ENCODE measurements at places on chromosomes 6 and 20. TPM values are rescaled to one million over a fixed set of nuclear protein-coding genes. Genes with fewer than 3 reads are reported as not detected.

Gene OR2H2
- not detected for total RNA-seq

- no peaks in the 10 kb centered on the region for H3K27me3 ChIP-seq
- no peak overlapping the region for H3K27ac ChIP-seq
- DNase-seq, result no peak
- no peaks in the 10 kb centered on the region for H3K4me1 ChIP-seq
- no peaks in the 10 kb centered on the region for H3K36me3 ChIP-seq
- H3K4me3 ChIP-seq, result no peak overlapping the region
Observed at GRCh38 chr6:167933847-167934246, 63.6 kb upstream of the KIF25 start.

- H3K4me1 ChIP-seq, result no peaks in the 10 kb centered on the region
- H3K36me3 ChIP-seq, result no peaks in the 10 kb centered on the region
- no peak overlapping the region for H3K27ac ChIP-seq
- no peak for DNase-seq
- H3K27me3 ChIP-seq, result no peaks in the 10 kb centered on the region
Observed at GRCh38 chr6:143642403-143642802, 35.4 kb upstream of the PHACTR2 start.

Gene PRPF6
- 82.9 TPM for total RNA-seq

DNA sequence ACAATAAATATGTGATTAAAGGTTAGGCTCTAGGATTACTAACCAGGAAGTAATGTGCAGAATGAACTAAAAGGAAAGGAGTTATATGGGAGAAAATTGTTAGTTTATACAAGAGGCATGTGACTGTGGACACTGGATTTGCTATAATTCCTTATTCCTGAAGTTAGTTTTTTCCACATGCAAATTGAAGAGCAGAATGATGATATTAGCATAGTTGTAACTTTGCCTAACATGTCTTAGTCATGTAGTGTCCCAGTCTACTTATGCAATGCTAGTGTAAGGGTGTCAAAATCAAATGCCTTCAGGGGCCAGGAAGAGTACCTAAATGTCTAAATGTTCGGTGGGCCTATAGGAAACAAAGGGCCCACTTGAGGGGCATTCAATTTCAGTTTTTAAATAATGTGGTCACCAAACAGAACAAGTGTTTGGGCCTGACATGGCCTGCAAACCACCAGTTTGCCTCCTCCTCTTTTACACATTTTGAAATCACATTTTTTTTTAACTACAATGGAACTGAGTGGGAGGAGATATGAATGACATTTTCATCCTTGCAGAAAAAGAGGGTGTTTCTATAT is 28.0 kb upstream of the CEP85L start:
- H3K27ac ChIP-seq, result no peak overlapping the region
- peaks cover 30% of the 10 kb centered on the region for H3K4me1 ChIP-seq
- no peaks in the 10 kb centered on the region for H3K27me3 ChIP-seq
- no peak overlapping the region for H3K4me3 ChIP-seq

Gene GPX5
- total RNA-seq, result not detected

- H3K36me3 ChIP-seq, result no peaks in the 10 kb centered on the region
- no peak for DNase-seq
- H3K27ac ChIP-seq, result no peak overlapping the region
- no peaks in the 10 kb centered on the region for H3K27me3 ChIP-seq
- no peak overlapping the region for H3K4me3 ChIP-seq
- H3K4me1 ChIP-seq, result peaks cover 16% of the 10 kb centered on the region
Observed at GRCh38 chr20:45323731-45324130, 15.6 kb upstream of the MATN4 start.

GRCh38 chr6:57183336-57183735 is 11.2 kb downstream of the BAG2 start:
- H3K4me1 ChIP-seq, result no peaks in the 10 kb centered on the region
- peaks cover 19% of the 10 kb centered on the region for H3K36me3 ChIP-seq
- H3K27ac ChIP-seq, result no peak overlapping the region

- no peak overlapping the region for H3K27ac ChIP-seq
- DNase-seq, result no peak
- no peak overlapping the region for H3K4me3 ChIP-seq
- H3K36me3 ChIP-seq, result no peaks in the 10 kb centered on the region
Observed at GRCh38 chr20:50717974-50718761, 13.2 kb upstream of the PARD6B start.

DNA sequence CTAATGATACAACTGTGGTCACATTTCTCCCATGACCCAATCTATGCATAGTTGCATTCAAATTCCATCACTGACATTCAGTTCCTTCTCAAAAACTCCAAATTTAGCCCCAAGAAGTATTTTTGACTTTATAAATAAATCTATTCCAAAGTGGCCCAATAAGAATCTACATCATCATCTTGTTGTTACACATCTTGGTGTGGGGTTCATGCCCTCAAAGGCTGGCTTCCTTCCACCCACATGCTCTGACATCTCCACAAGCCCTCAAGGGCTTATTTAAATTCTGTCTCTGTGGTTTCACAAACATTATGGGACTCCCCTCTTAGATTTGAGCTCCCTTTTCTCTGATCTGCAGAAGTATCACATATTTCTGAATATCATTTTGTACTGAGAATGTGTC is 585.3 kb upstream of the BTBD3 start:
- H3K27ac ChIP-seq, result no peak overlapping the region
- no peak overlapping the region for H3K4me3 ChIP-seq
- no peaks in the 10 kb centered on the region for H3K27me3 ChIP-seq
- no peaks in the 10 kb centered on the region for H3K4me1 ChIP-seq
- no peaks in the 10 kb centered on the region for H3K36me3 ChIP-seq

Gene CLVS2
- total RNA-seq, result not detected

DNA sequence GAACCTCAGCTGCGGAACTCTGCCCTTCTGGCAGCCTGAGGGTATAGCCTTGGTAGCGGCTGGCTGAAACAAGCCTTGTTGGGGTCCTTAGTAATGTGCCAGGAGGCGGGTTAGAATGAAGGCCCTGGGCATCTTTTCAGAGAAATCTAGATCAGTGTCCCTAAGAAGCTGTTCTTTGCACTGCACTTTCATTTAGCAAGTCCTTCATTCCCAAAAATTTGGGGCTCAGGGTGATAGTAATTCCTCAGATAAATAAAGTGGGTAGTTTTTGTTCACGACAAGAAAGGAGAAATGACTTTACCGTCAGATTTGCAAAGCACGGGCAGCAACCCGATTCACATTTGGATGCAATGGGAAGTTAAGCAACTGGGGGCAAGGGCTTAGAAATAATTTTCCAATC is 3.2 kb downstream of the INSM1 start:
- H3K4me1 ChIP-seq, result no peaks in the 10 kb centered on the region
- H3K27me3 ChIP-seq, result peaks cover 5% of the 10 kb centered on the region
- no peak for DNase-seq
- no peak overlapping the region for H3K27ac ChIP-seq
- no peaks in the 10 kb centered on the region for H3K36me3 ChIP-seq
- H3K4me3 ChIP-seq, result no peak overlapping the region

- no peaks in the 10 kb centered on the region for H3K36me3 ChIP-seq
- no peaks in the 10 kb centered on the region for H3K4me1 ChIP-seq
- no peak overlapping the region for H3K27ac ChIP-seq
- no peaks in the 10 kb centered on the region for H3K27me3 ChIP-seq
- DNase-seq, result no peak
Observed at GRCh38 chr6:142683714-142684141, 261.2 kb downstream of the HIVEP2 start.

DNA sequence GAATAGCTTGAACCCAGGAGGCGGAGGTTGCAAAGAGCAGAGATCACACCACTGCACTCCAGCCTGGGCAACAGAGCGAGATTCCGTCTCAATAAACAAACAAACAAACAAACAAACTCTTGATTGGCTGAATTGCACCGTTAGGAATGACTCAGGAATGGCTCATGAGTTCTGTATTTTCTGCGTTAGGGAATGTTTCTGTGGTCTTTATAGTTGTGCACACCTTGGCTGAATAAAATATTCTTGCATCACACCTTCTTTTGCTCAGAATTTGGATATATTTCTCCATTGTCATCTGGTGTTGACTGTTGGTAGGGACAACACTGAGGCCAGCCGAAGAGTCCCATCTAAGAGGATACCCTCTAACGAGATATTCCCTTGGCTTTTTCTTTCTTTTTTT is 19.6 kb upstream of the PI16 start:
- no peak overlapping the region for H3K27ac ChIP-seq
- H3K4me3 ChIP-seq, result no peak overlapping the region
- H3K36me3 ChIP-seq, result no peaks in the 10 kb centered on the region
- H3K27me3 ChIP-seq, result no peaks in the 10 kb centered on the region
- H3K4me1 ChIP-seq, result no peaks in the 10 kb centered on the region
- DNase-seq, result no peak

DNA sequence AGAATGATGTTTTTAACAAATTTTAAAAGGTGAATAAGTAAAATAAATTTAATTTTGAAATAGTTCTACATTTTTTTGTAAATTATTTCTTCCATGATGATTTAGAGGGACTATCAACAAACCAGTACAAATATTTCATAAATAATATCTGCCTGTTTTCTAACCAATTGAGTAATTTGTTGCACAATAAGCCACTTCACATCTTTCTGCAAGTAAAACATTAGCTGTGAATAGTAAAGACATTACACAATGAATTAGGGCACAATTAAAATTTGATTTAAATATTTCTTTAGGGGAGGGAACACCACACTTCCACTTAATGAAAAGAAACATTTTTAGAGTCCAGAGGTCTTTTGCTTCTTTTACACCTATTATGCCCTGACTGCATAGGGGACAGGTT is 118.4 kb upstream of the PTPRK start:
- no peaks in the 10 kb centered on the region for H3K36me3 ChIP-seq
- no peaks in the 10 kb centered on the region for H3K4me1 ChIP-seq
- no peak overlapping the region for H3K4me3 ChIP-seq
- H3K27ac ChIP-seq, result no peak overlapping the region

Gene BANF2
- total RNA-seq, result not detected

Gene NMBR
- not detected for total RNA-seq

GRCh38 chr6:142384519-142385254 is 82.9 kb downstream of the ADGRG6 start:
- no peaks in the 10 kb centered on the region for H3K27me3 ChIP-seq
- DNase-seq, result no peak
- H3K4me3 ChIP-seq, result no peak overlapping the region
- no peak overlapping the region for H3K27ac ChIP-seq

DNA sequence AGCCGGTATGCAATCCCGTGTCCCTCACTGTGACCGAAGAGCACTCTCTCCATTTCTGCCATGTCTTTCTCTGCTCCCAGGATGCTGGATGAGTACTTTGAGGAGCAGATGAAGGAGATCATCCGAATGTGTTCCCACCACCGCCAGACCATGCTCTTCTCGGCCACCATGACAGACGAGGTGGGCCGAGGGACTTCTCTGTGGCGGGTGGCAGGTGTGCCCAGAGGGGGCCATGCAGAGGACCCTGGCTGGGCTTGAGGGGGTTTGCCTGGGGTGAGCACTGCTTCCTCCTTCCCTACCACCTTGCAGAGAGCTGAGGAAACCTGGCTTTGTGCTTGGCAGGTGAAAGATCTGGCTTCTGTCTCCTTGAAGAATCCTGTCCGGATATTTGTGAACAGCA is 14.0 kb downstream of the DDX27 start:
- H3K4me1 ChIP-seq, result no peaks in the 10 kb centered on the region
- no peak overlapping the region for H3K27ac ChIP-seq
- no peak overlapping the region for H3K4me3 ChIP-seq
- H3K27me3 ChIP-seq, result no peaks in the 10 kb centered on the region
- H3K36me3 ChIP-seq, result peaks cover 95% of the 10 kb centered on the region
- no peak for DNase-seq

GRCh38 chr20:62122654-62123449 is 577 bp downstream of the LSM14B start:
- DNase-seq, result peak; percentile 28
- H3K4me1 ChIP-seq, result peaks cover 31% of the 10 kb centered on the region
- H3K4me3 ChIP-seq, result peak overlapping the region; percentile 60

- peaks cover 24% of the 10 kb centered on the region for H3K4me1 ChIP-seq
- H3K4me3 ChIP-seq, result no peak overlapping the region
- no peak overlapping the region for H3K27ac ChIP-seq
- no peaks in the 10 kb centered on the region for H3K27me3 ChIP-seq
- DNase-seq, result no peak
- peaks cover 37% of the 10 kb centered on the region for H3K36me3 ChIP-seq
Observed at GRCh38 chr20:46062621-46063020, 27.1 kb downstream of the NCOA5 start.

DNA sequence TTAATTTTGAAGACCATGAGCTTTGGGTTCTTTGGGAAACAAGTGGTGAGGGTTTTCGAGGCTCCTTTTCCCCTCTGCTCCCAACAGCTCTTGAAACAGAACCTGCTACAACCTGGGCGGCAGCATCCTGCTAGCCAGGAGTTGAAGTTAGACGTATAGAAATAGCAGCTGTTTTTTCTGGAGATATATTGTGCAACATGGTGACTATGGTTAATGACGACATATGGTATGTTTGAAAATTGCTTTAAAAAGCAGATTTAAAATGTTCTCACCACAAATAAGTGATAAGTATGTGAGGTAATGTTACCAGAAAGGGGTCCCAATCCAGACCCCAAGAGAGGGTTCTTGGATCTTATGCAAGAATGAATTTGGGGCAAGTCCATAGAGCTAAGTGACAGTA is 138.9 kb downstream of the PDE7B start:
- no peak for DNase-seq
- peaks cover 2% of the 10 kb centered on the region for H3K27me3 ChIP-seq
- no peaks in the 10 kb centered on the region for H3K4me1 ChIP-seq

- no peaks in the 10 kb centered on the region for H3K36me3 ChIP-seq
- no peaks in the 10 kb centered on the region for H3K27me3 ChIP-seq
- H3K4me1 ChIP-seq, result no peaks in the 10 kb centered on the region
- DNase-seq, result no peak
- no peak overlapping the region for H3K4me3 ChIP-seq
Observed at GRCh38 chr6:88238065-88238464, 71.9 kb upstream of the CNR1 start.

- H3K4me3 ChIP-seq, result no peak overlapping the region
- no peak overlapping the region for H3K27ac ChIP-seq
- no peaks in the 10 kb centered on the region for H3K4me1 ChIP-seq
- no peaks in the 10 kb centered on the region for H3K36me3 ChIP-seq
Observed at GRCh38 chr20:4413314-4414049, 308.2 kb upstream of the PRND start.

DNA sequence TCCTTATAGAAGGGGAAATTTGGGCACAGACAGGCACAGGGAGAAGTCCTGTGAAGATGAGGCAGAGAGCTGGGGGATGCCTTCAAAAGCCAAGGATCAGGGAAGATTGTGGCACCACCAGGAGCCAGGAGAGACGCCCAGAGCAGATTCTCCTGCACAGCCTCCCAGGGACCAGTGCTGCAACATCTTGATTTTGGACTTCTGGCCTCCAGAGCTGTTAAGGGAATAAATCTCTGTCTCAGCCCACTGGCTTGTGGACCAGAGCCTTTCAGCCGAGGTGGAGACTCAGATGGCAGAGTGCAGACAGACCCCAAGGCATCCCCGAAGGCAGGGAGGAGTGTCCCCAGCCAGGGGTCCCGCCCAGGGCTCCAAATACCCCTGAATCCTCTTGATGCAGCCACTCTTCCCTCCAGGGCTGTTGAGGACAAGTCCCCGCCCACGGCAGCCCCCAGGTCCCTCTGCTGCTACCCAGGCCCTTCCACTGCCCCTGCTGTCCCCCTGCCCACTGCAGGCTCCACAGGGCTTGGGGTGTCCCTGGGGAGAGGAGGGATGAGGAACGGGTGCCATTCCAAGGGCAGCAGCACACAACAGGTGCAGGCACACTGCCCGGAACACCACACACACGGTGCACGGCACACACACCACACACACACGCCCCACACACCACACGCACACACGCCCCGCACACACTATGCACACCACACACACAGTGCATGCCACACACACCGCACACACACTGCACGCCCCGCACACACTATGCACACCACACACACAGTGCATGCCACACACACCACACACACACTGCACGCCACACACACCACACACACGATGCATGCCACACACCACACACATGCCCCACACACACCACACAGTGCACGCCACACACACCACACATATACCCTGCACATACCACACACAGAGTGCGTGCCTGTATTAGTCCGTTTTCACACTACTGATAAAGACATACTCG is 311.4 kb downstream of the TAF4 start:
- no peak overlapping the region for H3K27ac ChIP-seq
- H3K4me3 ChIP-seq, result no peak overlapping the region
- H3K27me3 ChIP-seq, result no peaks in the 10 kb centered on the region
- H3K36me3 ChIP-seq, result no peaks in the 10 kb centered on the region

Data from naive thymus-derived CD4-positive, alpha-beta T cell (primary cell).